Activated T-helper 2 cell treated with anti-CD3 and anti-CD28 coated beads, Interferon-gamma antibody, Interleukin-2, Interleukin-4, amounts not matched to agents 10 μg/mL and 5 μg/mL and 100 μg/mL, durations not matched to agents 14 hours and 24 hours and 36 hours (primary cell): ENCODE measurements at places on chromosomes 6 and 20.

DNA sequence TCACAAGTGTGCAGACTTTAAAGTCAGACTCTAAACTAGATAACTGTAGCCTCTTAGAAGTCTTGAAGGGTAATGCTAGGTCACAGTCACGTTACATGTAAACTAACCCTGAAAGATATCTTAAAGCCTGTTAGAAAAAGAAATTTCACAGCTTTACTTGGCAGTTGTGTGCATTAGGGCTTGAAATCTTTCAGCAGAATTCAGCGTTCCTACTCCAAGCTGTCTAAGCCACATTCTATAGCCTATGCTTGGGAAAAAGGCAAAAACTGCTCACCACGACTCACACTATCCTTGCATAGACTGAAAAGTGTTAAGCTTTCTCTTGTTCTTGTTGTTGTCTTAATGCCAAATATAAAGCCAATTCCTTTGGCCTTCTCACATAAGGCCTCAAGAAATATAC lies 338.0 kb upstream of the SASH1 start:
- no peak for DNase-seq
- H3K4me3 ChIP-seq = no peak overlapping the region
- no peak overlapping the region for H3K27ac ChIP-seq
- no peaks in the 10 kb centered on the region for H3K36me3 ChIP-seq

GRCh38 chr20:10553326-10553984 lies 118.3 kb downstream of the SLX4IP start:
- H3K27ac ChIP-seq = no peak overlapping the region
- peaks cover 7% of the 10 kb centered on the region for H3K27me3 ChIP-seq
- DNase-seq = no peak
- H3K36me3 ChIP-seq = peaks cover 12% of the 10 kb centered on the region
- peaks cover 43% of the 10 kb centered on the region for H3K4me1 ChIP-seq

DNA sequence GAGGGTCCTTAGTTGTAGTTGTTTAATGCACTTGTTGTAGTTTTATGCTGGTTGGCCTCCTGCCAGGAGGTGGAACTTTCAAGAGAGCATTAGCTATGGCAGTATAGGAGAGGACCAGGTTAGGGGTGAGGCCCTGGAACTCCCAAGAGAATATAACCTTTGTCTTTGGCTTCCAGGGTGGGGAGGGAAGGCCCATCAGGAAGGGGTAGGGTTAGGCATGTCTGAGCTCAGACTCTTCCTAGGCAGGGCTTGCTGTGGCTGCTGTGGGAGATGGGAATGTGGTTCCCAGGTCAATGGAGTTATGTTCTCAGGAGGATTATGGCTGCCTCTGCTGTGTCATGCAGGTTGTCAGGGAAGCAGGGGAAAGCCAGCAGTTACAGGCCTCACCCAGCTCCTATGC lies 20.0 kb upstream of the GABRR1 start:
- no peak overlapping the region for H3K4me3 ChIP-seq
- no peak for DNase-seq
- no peaks in the 10 kb centered on the region for H3K36me3 ChIP-seq
- peaks cover 11% of the 10 kb centered on the region for H3K4me1 ChIP-seq
- no peak overlapping the region for H3K27ac ChIP-seq
- H3K27me3 ChIP-seq = peaks cover 34% of the 10 kb centered on the region

- peaks cover 23% of the 10 kb centered on the region for H3K36me3 ChIP-seq
- H3K4me1 ChIP-seq = no peaks in the 10 kb centered on the region
- H3K27ac ChIP-seq = no peak overlapping the region
- H3K4me3 ChIP-seq = no peak overlapping the region
Observed at GRCh38 chr20:37841971-37842370, 61.0 kb upstream of the VSTM2L start.
